ENCODE measurements at places on chromosomes 1 and 21. TPM values are rescaled to one million over a fixed set of nuclear protein-coding genes. Genes with fewer than 3 reads are reported as not detected.

BMP8A gene
- total RNA-seq: not detected

CMPK1 gene
- 39.2 TPM for total RNA-seq

GNG4 gene
- total RNA-seq: 1.3 TPM

SYCP1 gene
- total RNA-seq: not detected

KHDC4 gene
- total RNA-seq: 22.6 TPM

NFASC gene
- total RNA-seq: 1.2 TPM

FAM163A gene
- not detected for total RNA-seq

IPO9 gene
- 19.0 TPM for total RNA-seq

CAMK1G gene
- 1.2 TPM for total RNA-seq

NBPF20 gene
- 0.74 TPM for total RNA-seq

HES3 gene
- total RNA-seq: not detected

VWA1 gene
- 7.1 TPM for total RNA-seq

All from bronchus fibroblast of lung (primary cell).